ENCODE measurements at places on chromosomes 7 and 10.
A peak's percentile ranks its signal among the peaks of the same experiment; 100 is the strongest.

DNA sequence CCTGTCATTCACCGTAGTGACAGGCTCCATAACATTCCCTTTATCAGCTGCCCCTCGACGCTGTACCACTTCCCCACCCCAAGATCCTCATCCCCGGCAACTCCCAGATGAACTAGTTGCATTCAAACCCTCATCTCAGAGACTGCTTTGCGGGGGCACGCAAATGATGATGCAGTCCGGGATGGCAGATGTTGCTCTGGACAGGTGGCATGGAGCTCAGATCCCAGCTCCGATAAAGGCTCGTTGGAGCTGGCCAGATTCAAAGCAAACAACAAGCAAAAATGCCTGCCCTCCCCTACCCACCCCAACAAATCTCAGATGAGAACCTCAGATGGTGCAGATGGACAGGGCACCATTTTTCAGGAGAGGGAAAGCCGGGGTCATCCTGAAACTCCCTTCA is 46.7 kb downstream of the CARD11 start:
- DNase-seq, result no peak

DNA sequence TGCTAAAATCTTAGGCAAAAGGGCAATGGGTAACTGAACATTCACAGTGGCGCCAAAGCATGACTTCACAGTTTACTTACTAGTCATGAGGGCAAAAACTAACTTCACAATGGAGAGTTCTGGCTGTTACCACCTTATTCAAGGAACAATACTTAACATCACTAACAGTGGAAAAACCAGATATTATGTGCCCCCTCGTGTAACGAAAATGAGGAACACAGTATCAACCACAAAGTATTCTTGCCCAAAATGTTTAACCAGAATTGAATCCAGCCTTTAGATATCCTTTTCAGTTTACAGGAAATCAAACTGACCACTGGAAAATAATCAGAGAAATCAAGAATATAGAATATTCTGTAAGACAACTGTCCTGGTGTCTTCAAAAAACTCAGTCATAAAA is 9.5 kb downstream of the C7orf25 start:
- DNase-seq, result no peak

- DNase-seq, result no peak
Measured at GRCh38 chr10:26881600-26882331, 21.0 kb upstream of the ABI1 start.

GRCh38 chr10:123562811-123563580 is 103.2 kb upstream of the GPR26 start:
- no peak for DNase-seq

DNA sequence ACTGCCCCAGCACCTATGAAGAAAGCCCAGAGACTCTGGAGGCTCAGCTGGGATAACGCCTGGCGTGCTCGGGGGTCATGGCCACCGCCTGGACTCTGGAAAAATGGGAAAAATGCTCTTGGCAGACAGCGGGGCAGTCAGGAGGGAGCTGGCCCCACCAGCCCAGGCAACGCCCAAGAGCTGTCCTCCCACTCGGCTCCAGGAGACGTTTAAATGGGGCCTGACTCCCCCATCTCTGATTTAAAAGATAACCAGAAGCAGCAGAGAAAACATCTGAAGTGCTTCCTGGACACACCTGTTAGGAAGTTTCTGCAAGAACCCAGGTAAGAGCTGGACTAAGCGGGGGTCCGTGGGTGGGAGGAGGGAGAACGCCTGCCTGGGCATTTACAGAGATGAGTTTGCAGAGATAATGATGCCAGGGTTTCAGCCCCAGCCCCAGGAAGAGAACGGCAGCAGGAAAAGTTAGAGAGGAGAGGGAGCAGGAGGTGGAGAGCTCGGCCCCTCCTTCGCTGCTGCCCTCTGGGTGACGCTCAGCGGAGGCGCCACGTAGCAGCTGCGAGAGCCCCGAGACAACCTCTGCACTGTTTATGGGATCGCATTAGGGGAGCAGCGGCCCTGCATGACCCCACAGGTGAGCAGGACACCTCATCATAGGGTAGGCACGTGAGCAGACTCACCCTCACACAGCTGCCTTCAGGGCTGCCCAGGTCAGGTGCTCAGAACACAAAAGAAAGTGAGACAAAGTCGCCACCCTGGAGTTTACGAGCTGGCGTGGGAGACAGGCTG is 83.5 kb upstream of the INSIG1 start:
- no peak for DNase-seq

DNA sequence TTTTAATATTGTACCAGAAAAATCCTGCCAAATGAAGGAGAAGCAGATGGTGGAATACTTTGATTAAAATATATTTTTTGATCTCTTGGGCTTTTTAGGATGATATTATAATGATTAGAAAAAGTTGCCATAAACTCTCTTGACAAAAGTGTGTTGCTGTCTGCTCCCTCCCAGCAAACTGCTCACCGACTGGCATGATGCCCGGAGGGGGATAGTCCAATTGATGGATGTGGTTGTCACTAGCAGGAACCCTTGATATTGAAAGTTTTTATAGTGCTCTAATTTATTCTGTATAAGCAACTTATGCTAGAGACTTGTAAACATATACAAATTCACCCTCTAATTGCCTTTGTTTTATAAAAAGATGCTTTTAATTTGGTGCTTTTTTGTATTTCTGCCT is 114.0 kb downstream of the DNAH11 start:
- DNase-seq, result no peak

DNA sequence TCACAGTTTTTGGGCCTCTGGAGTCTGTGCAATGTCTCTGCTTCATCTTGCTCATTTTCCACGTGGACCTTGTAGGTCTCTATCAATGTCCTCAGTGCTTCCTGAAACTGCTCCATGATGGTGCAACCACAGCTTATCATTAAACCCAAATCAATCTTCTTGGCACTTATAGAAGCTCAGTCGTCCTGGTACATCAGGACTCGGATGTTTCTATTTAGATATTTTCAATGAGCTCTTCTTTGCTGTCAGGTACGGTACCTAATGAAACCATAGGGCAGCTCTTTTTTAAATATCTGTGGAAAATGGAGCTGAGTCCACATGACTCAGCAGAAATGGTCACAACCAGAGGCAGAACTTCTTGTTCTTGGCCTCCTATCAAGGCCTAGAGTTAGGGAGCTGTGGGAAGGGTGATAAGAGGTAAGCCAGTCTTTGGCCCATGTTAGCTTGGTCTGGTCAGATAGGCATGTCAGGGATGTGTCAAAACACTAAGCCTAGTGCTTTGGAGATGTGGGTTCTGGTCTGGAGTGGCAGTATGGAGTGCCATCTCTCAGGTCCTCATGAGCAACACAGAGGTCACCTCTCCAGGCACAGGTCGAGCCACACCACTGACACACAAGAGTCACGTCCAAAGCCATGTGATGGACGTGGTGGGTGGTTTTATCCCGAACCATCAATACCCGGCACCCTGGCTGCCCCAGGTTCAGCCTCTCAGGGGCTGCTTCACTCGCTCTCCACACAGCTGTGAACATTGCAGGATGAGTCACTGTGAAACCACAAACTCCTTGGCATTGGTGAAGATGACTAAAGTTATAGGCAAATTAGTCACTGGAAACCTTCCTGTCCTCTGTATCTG is 87.0 kb downstream of the TBXAS1 start:
- DNase-seq, result peak; percentile 19

DNA sequence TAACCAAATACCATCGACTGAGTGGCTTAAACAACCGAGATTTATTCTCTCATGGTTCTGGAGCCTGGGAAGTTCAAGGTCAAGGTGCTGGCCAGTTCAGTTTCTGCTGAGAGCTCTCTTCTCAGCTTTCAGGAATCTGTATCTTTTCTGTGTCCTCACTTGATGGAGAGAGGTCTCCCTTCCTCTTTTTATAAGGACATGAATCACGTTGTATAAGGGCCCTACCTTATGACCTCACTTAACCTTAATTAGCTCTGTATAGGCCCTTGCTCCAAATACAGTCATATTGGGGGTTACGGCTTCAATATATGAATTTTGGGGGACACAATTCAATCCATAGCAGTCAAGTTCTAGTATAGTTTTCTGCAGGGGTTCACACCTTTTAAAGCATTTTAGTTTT is 135.2 kb upstream of the ADO start:
- DNase-seq, result no peak

GRCh38 chr10:22539579-22540298 is 174.6 kb downstream of the PIP4K2A start:
- no peak for DNase-seq

GRCh38 chr10:27072436-27073114 is 27.7 kb downstream of the ANKRD26 start:
- DNase-seq, result no peak

GRCh38 chr10:5684318-5684970 is at the start of gene TASOR2:
Gene TASOR2, plus strand, starts transcription at chr10:5684838. Its CDS starts 35,805 bp downstream, at chr10:5720643.
- DNase-seq, result peak; percentile 94

GRCh38 chr10:75050149-75050919 is 61.1 kb upstream of the SAMD8 start:
- DNase-seq, result no peak

DNA sequence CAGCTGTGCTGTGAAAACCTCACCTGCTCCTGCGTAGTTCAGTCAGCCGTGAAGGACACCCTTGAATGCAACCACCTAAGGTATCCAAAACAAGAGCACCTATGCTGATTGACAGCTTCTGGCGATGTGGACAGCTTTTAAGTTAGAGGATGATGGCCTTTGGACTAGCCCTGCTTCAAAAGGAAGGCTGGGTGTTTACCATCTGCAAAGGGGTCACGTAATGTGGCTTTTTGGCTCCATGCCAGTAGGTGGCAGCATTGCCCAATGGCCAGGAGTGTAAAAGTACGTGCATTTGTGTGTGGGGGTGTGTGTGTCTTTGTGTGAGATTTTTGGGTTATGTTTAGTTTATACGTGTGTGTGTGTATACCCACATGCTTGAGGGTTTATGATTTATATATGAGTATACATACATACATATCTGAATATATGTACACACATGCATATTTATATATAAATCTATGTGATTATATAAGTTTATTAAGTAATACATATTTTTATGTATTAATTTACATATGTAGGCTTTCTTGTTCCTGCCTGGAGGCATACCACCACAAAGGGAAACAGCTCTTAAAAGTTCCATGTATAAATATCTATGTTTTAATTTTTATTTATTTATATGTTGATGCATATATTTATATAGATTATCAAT is 236.3 kb upstream of the ANKRD30A start:
- peak; percentile 12 for DNase-seq

GRCh38 chr7:103988468-103989199 is 824 bp downstream of the RELN start:
- no peak for DNase-seq

DNA sequence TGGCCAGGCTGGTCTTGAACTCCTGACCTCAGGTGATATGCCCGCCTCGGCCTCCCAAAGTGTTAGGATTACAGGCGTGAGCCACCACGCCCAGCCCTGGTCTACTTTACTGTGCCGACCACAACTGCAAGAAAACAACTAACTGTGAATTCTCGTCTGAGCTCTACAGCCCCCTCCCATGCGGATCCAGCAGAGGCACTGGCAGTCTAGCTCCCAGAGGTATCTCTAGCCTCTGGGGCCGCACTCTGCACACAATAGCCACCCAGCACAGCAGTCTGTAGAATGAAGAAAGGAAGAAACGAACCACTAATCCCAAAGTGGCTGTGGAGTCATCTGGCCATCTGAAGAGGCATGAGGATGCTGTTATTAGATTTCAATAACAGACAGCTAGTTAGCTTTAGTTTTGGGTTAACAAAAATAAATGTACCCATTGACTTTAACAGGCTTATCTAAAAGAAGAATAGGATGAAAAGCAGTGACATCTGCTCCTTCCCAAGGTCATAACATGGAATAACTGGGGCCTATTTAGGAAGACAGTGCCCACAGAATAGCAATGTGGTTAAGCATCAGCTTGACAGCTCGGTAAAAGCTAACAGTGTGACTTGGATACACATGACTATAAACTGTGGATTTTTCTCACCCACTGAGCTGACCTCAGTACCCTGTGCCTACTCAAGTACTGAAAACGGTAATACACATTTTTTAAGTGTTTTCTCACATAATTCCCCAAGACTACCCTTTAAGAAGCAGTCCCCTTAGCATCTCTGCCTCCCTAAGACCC is 131.9 kb downstream of the TNS3 start:
- no peak for DNase-seq

- no peak for DNase-seq
Measured at GRCh38 chr7:157962458-157963306, 624.9 kb downstream of the PTPRN2 start.

GRCh38 chr7:106866298-106867281 is 1.5 kb downstream of the PIK3CG start:
- DNase-seq, result no peak

GRCh38 chr7:96287132-96287531 is 34.8 kb downstream of the SLC25A13 start:
- no peak for DNase-seq

GRCh38 chr10:121658111-121658510 is 59.9 kb upstream of the FGFR2 start:
- DNase-seq, result no peak

DNA sequence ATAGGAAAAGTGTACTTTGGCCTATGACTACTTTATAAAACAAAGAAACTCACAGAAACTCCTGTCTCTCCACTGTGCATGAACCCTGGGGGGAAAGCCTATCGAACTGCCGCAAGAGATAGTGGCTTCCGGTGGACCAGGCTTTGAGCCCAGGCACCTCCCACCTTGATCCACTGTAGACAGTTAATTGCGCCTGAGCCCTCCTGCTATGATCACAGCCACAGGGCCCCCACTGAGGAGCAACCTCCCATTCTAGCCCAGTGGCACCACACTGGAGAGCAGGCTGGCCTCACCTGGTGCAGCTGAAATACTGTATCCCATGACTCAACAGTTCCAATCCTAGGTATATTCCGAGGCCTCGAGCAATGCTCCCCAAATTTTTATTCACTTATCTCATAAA is 98.8 kb downstream of the COBL start:
- no peak for DNase-seq

GRCh38 chr7:81187753-81188152 is 268.9 kb upstream of the SEMA3C start:
- DNase-seq, result no peak

DNA sequence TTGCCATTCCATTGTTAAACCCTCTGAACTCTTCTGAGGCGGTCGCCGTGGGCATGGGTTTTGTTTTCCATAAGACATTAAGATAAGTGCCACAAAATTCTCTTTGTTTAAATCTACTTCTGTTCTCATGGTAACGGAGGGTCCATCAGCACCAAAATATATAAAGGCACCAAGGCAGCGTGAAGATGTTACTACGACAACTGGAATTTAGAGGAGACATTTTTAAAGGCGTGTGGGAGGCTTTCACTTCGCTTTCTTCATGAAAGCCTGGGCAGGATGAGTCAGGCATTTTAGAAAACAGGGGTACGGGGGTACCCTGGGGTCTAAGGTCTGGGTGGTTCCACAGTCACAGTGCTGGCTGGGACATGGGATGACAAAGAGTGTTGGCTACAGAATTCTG is 34.0 kb downstream of the SMKR1 start:
- no peak for DNase-seq

- DNase-seq, result no peak
Measured at GRCh38 chr10:93106631-93107072, 33.0 kb downstream of the CYP26A1 start.

All from stimulated activated CD4-positive, alpha-beta T cell treated with anti-CD3 and anti-CD28 coated beads, Interleukin-15, amount 100 ng/mL, for 1 hour (primary cell).